Stimulated activated CD4-positive, alpha-beta T cell treated with anti-CD3 and anti-CD28 coated beads, Interleukin-1b, Interleukin-23, amount 100 ng/mL, for 1 hour (primary cell): ENCODE measurements at places on chromosomes 1 and 21.

DNA sequence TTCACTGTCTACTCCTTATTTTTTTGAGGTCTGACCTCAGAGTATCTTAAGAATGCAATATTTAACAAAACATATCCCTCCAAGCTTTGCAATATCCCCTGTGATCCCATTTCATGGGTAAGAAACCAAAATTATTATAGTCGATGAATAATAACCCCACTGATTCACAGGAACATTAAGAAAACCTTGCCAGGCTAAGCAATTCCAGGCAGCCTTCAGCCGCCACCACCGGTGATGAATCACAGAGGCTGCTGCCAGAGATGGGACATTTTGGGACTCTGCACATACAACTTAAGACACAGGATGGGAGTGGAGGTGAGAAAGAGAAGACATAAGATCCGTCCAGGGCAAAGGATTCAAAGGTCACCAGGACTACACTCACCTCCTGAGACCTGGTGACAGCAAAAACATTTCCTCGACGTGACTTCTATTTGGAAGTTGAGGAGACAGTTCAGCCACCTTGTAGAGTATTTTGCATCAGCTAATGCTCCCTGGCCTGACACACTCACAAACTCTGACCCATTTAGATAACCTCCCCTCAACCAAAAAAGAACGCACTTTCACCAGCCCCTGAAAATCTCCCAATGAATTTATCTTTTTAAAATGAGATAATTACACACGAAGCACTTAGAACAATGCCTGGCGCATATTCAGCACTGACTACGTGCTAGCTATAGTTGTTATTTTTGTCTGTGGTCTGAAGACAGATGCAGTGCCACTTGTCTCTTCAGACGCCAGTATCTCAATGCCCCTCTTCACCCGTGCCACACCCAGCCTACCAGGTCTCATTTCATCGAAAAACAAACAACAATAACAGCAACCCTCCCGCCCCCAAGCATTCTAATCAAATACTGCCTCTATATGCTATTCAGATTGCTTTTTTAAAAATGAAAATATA lies 17.8 kb upstream of the OVAAL start:
- DNase-seq: no peak

- DNase-seq: no peak
Measured at GRCh38 chr21:45748593-45748992, 105.1 kb downstream of the PCBP3 start.

DNA sequence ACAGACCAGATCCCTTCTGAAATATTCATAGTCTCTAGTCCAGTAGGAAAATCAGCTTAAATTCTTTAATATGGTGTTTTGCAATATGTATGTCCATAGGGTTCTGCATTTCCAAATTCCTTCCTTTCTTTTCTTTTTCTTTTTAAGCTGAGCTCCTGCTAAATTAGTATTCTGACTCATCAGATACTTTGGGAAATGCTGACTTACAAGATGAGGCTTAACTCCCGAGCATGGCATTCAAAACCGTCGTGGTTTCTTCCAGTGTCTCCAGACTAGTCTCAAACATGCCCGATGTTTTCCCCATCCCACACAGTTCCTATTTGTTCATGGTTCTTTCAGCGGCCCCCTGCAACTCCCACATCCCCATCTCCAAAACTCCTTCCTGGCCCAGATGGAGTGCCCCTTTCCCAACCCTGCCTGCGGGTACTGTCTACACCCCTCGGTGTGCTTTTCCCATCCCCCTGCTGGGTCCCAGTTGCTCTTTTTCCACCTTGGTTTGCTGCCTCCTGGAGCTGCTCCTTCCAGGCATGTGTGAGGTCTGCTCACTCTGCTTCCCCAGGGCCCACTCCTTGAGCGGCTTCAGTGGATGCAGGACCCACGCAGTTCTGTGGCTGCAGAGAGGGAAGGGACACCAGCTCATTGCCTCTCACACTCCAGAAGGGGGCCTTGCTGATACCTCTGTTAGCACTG lies 19.5 kb upstream of the ETV3 start:
- no peak for DNase-seq

DNA sequence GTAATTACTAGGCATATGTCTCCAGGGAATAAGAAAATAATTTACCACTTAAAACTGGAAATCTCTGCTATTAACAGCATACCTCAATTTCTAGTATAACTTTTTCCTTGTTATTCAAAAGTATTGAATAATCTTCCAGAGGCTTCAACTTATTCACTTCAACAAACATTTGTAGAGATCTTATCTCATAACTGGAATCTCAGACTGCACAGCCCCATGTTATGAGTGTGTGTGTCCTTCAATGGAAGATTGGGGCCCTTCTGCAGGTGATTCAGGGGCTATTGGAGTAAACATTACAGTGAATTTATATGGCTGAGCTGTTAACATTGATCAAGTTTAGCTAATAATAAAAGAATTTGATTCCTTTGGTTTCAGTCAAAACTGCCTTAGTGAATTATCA lies 946.1 kb downstream of the TTLL7 start:
- no peak for DNase-seq

DNA sequence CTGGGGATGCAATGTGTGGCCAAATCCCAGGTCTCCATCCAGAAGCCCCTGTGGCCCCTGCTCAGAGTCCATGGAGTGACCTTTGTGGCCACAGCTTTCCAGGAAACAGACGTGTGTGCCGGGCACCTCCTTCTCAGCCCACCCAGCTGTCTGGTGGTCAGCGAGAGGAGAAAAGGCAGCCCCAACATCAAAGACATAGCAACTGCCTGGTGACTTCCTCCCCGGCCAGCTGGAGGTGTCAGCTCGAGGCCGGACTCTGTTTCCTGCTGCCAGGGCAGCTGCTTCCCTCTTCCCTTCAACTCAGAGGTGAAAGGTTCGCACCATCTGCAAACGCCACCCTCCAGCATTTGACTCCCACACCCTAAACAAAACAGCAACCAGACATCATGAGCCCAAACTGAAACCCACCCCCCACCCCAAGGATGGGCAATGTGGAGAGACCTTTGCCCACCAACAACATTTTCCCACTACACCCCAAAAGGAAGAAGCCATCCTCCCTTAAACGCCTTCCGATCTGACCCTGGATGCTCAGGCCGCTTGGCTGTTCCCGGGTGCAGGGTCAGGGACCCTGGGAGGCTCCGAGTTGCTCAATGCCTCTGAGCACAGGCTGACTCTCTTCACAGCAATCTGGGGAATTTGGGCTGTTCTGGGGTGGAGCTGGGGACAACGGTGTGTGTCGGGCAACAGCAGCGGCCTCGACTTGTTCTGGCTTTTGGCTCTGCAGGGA lies 162.3 kb downstream of the PSMG1 start:
- DNase-seq: no peak

- no peak for DNase-seq
Measured at GRCh38 chr1:216184126-216184680, 239.0 kb downstream of the USH2A start.
